Stimulated activated CD4-positive, alpha-beta T cell treated with anti-CD3 and anti-CD28 coated beads, TNF-alpha, amount 100 ng/mL, for 24 hours (primary cell): ENCODE measurements at places on chromosomes 11 and 22.

DNA sequence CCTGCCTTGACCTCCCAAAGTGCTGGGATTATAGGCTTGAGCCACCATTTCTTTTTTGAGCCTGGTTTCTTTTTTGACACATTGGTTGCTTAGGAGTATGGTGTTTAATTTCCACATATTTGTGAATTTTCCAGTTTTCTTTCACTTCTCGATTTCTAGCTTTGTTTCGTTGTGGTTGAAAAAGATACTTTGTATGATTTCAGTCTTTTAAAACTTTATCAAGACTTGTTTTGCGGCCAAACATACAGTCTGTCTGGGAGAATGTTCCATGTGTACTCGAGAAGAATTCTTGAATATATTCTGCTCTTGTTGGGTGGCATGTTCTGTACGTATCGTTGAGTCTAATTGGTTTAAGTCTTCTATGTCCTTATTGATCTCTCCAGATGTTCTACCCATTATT, 20.8 kb downstream of the SHANK3 start:
- DNase-seq, result no peak

GRCh38 chr11:41146326-41146725, 313.1 kb downstream of the LRRC4C start:
- no peak for DNase-seq

DNA sequence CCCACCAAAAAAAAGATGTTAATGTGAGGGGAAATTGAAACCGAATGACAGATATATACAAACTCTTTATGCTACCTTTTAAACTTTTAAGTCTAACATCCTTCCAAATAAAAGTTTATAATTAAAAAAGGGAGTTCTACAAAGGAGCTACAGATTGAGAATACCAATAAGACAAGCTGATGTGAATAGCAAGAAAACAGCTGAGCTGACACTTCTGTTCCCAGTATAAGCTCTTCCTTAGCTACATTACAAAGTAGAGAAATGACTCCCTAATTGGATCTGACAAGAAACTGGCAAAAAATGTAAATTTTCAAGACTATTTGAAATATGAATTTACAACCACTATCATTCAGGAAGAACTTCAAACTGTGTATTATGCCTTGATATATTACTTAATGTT, 294.6 kb upstream of the SYN3 start:
- no peak for DNase-seq

DNA sequence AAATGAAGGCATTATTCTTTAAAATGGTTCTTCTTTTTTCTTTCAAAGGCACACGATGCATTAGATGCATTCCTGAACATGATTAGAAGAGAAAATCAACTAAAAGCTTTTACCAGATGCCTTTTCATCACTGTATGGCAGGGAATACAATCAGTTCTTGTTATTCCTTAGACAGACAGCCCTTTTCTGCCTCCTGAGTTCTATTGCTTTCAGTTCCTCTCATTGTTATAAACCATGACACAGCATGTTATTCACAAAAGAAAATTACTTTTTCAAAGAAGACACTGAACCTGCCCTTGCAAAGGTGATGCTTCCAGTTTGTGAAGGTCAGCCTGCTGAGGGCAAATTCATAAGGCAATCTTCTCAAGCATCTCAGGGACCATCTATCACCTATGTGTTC, 70.1 kb downstream of the FAM181B start:
- no peak for DNase-seq

DNA sequence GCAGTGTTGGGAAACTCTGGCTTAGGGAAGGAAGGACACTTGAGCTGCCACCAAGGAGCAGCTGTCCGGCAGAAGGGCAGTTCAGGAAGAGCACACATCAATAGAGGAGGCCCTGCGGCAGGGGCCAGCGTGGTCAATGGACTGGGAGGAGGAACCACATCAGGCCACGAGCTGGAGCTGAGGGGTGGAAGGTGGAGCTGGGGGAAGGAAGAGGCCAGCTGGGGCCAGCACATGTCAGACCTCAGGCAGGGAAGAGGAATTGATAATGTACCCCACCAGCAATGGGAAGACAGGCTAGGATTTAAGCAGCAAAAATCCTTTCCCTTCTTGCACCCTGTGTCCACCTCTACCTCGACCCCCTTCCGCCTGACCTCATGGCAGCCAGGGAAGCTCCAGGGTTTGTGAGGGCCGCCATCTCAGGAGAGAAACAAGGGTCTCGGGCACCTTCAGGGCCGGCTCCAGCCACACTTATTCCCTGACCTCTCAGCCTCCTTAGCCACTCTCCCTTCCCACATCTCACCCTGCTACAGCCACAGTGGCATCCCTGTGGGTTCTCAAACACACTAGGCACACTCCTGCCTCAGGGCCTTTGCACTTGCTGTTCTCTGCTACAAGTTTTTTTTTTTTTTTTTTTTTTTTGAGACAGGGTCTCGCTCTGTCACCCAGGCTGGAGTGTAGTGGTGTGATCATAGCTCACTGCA, 157.8 kb upstream of the GRK3 start:
- no peak for DNase-seq
